RPMI8226 (cell line): ENCODE measurements at places on chromosomes 2 and 18.
A peak's percentile ranks its signal among the peaks of the same experiment; 100 is the strongest.

DNA sequence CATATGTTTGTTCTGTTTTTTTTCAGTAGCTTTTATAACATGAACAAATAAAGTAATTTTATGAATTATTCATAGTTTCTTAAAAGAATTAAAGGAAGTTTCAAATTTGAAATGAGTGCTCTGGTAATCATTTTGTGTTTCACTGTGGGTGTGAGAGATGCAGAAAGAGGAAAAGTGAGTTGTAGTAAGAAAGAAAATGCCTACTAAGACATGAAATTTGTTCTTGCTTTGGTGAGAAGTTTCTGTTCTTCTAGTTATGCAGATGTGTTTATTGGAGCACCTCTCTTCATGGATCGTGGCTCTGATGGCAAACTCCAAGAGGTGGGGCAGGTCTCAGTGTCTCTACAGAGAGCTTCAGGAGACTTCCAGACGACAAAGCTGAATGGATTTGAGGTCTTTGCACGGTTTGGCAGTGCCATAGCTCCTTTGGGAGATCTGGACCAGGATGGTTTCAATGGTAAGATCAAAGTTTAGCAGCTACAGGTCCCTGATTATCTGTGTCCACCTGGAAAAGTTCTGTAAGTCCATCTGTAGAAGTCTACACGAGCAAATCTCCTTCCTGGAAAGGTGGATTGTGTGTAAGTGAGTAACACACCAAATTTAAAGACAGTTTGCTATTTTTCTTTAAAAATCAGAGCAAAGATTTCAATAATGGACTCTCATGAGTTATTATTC, 51.4 kb downstream of the ITGAV start:
- DNase-seq, result no peak

GRCh38 chr2:26898480-26899078, 50.6 kb downstream of the DPYSL5 start:
- DNase-seq, result no peak

GRCh38 chr2:18930971-18931370, 341.6 kb upstream of the NT5C1B start:
- DNase-seq, result no peak

DNA sequence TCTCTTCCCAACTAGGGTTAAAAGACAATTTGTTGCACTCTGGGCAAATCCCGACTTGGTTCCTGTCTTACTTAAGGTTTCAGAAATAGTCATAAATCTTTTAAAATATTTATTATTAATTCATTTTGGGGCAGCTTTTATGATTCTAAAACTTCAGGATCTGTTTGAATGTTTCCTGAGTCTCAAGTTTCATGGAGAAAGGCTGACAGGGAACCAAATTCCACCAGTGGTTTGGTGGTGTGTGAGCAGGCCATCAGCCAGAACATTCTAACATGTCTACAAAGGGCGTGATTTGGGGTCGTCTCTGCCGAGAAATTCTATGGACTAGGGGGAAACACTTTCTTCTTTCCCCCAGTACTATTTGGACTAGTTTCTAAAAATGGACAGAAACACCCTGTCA, 366.4 kb downstream of the ZNF521 start:
- no peak for DNase-seq

- DNase-seq, result peak; percentile 72
These were observed at the start of gene ZBTB7C for GRCh38 chr18:48408727-48409590. ZBTB7C (minus strand) TSS chr18:48409383.

DNA sequence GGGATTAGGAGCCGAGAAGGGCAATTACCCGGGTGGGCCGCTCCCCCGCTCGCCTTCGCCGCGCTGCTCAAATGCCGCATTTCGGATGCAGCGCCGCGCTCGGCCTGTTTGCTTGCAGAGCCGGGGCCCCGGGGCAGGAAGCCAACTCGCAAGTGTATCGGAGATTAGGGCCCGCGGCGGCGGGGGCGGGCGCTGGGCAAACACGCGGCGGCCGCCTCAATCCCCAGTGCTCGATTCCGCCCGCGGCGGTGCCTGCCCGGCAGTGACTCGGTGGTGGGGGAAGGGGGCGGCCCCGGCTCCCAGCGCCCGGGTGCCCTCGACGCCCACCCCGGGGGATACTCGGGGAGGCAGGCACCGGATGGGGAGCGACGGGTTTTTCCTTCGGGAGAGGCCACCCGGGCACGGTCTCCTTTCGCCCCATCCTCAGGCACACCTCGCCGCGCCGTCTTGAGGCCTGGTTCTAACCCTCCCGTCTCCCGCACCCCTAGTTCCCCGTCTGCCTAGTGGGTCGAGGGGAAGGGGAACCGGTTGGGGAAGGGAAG, 26.6 kb upstream of the NOTO start:
- DNase-seq, result peak; percentile 91

- DNase-seq, result no peak
These were observed 758 bp downstream of the LYPD1 start for GRCh38 chr2:132668987-132669907.

DNA sequence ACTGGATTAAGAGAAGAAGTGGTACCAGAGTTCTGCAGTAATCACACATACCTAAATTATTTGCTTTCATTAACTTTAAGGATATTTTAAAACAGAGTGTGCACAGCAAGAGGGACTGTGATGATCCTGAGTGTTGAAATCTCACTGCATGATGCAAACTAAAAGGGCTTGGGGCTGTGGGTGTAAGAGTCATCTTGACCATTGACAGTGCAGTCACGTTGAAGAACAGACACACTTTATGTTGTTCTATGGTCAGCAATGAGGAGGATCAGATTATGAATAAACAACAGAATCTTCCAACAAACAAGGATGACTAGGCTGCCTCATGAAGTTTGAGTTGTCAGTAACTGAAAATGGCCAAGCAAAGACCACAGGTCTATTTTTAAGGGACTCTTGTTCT, 87.2 kb upstream of the GALNT5 start:
- DNase-seq, result no peak

DNA sequence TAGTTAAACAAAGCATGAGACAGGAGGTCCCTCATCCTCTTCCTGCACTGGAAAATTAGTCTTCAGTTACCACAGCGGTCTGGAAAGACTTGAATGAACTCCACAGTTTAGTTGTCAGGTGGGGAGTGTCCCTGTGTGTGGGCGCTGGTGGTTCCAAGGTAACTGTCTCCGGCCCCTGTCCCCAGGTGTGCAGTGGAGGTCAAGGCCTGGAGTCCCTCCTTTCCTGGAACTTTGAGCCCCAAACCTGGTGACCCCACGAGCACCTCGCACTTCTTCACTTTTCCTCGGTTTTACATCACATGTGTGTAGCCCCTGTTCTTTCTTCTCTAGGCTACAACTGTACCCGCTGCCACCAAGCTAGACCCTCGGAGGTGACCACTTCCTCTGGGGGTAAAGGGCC, 28.0 kb upstream of the INHBB start:
- DNase-seq, result no peak

GRCh38 chr18:955384-956066, 50.9 kb downstream of the ADCYAP1 start:
- no peak for DNase-seq

DNA sequence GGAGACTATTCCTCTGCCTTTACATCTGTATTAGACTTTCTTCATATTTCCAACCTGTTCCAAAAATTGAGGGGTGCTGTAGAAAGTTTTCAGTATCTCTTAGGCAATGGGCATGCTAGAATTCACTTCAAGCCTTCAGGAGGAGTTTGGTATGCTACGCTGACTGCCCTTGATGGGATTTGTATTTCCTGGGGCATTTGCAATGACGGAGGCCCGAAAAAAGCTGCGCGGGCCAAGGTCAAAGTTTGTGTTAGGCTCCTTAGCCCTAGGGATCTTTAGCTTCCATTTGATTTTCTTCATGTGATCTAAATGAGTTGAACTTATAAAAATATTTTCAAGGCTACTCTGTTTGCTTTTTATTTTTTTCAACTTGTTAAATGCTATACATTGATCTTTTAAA, 5.1 kb downstream of the CPS1 start:
- DNase-seq, result no peak

DNA sequence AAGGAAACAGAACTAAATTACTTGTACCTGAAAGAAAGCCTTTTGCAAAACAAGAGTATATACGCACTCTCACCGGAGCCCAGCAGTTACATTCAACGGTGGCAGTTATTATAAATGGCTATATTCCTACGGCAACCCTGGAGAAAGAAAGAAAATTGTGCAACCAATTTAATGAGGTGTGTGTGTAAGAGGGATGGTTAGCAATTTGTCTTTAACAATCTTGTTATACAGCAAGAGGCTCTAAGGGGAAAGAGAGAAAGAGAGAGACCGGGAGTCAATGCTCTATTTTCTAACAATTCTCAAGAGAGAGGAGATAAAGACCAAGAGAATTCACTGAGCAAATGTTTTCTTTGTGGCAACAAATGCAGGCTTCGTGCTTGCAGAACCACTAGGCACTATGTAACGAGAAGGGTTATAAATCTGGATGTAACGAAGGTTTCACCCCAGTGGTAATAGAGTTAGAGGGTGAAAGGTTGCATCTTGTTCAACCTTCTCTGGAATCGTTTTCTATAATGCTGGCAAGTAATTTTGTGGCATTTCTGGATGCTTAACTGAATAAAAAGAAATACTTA, 359.1 kb upstream of the SPRED2 start:
- no peak for DNase-seq

- no peak for DNase-seq
These were observed 52.9 kb downstream of the SATB2 start for GRCh38 chr2:199404841-199405240.

DNA sequence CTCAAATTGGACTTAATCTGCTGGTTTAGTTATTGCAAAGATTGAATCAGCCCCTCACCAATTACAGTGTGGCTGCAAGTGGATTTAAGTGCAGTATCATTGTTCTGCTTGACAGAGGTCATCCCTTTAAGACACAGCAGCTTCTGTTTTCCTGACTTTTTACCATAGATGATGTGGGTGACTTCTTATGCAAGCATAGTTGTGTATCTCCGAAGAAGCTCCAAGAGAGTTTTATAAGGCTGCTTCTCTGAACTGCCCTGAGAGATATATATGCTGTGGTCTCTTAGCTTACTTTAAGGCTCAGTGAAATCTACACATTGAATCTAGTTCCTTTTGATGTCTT, 3.5 kb downstream of the TRIB2 start:
- no peak for DNase-seq

DNA sequence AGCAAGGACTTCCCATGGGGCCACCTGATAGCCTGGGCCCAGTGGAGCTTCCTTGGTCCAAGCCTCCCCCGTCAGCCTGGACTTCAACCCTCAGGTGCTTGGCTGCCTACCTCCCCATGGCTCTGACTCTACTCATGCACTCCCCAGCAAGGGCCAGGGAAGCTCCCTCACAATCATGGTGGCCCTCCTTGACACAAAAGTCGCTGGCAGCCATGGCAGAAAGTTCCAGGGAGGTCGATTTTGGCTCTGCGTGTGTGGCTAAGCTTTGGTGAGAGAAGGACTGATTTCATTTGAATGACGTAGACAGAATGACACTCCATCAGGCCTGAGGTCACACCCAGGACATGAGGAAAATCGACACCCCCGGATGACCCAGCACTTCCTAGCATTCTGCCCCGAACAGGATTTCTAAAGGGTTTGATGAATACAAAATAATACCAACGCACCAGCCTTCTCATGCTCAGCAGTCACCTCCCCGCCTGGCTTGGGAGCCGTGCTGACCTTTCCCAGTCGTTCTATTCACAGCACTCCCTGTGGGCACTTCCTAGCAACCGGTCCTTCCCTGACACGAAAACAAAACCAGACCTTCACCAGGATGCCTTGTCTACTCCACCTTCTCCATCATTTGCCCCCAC, 52.7 kb downstream of the LBH start:
- no peak for DNase-seq

DNA sequence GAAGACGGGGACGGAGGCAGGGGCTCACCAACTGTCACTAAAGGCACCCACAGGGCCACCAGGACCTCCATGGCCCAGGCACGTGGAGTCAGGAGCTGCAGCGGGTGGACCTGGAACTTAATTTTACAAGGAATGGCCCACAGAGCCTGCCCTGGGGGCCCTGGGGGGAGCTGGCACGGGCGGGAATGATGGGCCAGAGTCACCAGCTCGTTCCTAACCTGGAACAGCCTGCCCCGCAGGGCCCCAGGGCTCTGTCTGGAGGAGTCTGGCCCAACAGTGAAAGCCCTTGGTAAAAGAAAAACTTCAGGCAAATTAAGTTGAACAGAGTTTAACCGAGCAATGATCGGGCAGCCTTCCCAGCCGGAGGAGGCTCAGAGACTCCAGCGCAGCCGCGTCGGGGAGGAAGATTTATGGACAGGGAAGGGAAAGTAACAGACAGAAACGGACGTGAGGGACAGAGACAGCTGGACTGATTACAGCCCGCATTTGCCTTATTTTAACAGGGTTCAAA, 118.4 kb upstream of the TMEM18 start:
- DNase-seq, result no peak

DNA sequence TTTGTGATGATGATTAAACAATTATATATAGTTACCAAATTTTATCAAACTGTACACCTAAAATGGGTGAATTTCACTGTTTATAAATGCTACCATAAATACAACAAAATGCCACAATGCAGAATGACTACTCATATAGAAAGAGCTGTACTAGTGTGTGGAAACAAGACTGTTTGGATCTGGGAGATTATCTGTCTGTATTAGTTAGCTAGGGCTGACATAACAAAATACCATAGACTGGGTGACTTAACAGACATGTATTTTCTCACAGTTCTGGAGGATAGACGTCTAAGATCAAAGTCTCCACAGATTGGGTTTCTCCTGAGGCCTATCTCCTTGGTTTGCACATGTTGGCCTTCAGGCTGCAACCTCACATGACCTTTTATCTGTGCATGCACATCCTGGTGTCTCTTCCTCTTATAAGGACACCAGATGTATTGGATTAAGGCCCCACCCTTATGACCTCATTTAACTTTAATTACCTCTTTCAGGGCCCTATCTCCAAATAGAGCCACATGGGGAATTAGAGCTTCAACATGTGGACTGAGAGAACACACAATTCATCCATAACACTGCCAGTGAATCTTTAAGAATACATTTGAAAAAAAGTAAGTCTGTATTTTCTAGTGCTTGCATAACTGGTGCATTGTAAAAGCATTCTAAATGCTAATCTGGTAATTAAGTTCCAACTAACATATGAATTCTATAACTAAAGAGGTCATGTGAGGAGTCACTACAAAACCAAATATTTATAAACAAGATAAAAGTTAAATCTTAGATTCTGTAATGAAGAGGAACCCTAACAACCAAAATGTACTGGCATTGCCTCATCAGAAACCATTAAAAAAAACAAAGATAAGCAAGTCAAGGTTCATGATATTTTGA, 699.6 kb downstream of the NYAP2 start:
- DNase-seq, result no peak

DNA sequence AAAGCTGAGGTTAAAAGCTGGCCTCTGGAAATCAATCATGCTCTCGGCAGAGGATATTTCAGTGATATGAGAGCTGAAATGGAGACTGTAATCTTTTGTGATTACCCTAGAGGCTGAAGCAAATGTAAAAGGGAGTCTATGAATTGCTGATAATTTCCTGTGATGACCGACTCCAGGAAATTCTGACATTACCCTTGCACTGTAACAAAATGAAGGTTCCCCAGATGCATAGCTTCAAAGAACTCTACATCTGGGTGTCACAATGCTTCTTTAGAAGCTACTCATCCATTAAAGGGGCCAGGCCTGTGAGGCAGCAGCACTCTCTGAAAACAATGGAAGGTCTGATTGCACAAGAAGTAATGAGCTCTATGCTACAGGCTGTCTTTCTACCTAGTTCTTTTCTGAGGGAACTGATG, 268.2 kb upstream of the SESTD1 start:
- DNase-seq, result no peak
